Esophagus mucosa (tissue), 1 donor: ENCODE measurements at places on chromosomes 3 and 15.

DNA sequence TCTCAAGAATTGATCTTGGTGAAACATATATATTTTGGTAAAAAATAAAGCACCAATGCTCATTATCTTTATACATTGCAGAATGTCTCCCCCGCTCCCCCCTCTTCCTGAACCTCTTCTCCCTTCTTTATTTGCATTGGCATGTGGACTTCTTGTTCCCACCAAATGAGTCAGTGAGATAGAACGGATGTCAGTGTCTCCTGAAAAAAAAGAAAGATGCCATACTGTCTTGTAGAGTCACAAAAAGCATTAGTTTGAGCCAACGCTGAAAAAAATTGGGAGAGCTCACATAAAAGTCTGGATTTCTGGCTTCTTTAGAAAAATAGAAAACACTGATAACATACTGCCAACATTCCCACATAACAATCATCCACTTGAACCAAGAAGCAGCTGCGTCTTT is 32.0 kb upstream of the STXBP5L start:
- no peak for ATAC-seq

GRCh38 chr3:38371541-38372213 is 25.1 kb downstream of the XYLB start:
- peak; percentile 75 for ATAC-seq

GRCh38 chr3:101685870-101686307 is 629 bp downstream of the RPL24 start:
- ATAC-seq: peak; percentile 13

DNA sequence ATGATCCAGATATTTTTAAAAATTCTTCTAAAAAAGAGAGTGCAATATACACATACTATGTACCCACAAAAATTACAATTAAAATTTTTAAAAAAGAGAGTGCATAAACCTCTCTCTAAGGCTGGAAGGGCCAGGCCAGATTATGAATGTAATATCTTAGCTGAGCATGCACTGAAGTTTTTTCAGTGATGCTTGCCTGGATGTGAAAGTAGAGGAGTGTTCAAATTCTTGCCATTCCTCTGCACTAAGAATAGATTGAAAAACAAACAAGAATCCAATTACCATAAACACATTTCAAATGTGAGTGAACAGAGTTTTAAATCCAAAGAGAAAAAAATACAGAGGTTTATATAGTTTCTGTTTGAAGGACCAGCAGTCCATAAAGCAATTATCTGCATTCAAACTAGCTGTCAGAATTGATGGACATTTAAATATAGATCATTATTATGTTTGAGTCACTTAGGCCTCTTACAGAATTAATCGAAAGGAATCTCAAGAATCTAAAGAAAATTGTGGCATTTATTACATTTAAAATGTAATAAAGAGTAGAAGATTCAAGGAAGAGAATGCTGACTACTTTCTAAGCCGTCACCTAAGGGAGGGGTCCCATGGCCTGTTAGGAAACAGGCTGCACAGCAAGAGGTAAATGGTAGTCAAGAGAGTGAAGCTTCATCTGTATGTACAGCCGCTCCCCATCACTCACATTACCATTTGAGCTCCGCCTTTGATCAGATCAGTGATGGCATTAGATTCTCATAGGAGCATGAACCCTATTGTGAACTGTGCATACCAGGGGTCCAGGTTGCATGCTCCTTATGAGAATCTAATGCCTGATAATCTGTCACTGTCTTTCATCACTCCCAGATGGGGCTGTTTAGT is 159.3 kb upstream of the MDFIC2 start:
- ATAC-seq: no peak
